Right forelimb (tissue), 1 donor: ENCODE measurements at places on chromosomes 5 and 9.

- no peak for DNase-seq
Observed at GRCh38 chr9:100129772-100130171, 30.7 kb downstream of the INVS start.

DNA sequence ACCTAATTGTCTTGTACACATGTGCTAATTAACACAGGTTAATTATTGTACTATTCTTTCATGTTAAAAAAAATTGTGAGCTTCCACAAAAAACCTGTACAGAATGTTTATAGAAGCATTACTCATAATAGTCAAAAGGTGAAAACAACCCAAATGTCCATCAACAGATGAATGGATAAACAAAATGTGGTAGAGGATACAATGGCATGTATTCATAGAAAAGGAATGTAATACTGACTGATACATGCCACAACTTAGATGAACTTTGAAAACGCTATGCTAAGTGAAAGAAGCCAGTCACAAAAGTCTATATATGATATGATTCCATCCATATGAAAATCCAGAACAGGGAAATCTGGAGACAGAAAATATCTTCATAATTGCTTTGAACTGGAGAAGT is 25.6 kb downstream of the RRAGA start:
- no peak for DNase-seq

DNA sequence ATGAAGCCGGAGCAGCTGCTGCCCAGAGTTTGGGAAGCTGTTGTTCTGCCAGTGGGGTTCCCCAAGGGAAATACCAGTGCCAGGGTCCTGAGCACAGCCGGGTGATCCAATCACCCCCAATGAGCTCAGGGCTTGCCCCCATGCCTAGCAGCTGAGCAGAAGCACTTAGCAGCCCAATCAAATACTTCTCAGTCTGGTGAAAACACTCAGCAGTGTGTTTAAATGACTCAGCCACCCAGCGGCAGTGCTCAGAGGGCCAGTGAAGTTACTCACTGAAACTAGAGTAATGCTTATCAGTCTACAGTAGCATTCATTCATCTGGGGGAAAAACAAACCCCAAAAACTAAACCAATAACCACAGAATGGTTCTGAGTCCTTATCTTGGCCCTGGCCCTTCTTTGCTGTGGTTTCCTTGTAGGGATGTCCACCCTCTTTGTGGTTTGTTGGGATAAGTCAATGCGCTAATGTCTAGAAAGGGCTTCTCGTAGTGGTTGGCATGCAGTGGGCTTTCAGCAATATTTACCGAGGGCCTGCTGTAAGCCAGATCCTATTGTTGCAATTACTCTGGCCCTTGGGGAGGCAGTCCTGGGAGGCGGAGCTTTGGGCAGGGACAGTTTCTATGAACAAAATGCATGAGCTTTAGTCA is 43.1 kb downstream of the LHX2 start:
- DNase-seq: no peak

- peak; percentile 58 for DNase-seq
Observed at GRCh38 chr9:95508242-95508967, 8.4 kb downstream of the PTCH1 start.

DNA sequence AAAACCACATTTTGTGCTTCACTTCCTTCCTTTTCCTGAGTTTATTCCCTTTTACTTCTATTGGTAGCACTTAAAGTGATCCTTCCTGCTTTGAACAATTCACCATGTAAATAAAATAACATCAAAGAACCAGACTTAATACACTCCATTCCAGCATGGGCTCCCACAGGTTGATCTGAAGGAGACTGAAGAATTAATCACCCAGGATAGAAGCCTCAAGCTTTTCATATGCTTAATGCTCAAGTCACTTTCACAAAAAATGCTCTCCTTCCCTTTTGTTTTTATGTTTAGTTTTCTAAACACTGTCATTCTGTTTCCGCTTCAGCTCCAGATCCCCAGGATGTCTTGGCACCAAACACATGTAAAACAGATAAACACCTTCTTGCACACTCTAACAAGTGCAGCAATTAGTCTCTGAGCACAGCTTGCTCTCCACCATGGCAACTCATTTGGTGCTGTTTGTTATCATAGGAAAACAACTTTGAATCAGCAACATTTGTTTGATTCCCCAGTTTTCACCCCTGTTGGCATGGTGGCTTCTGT is 37.0 kb downstream of the DMRTA1 start:
- no peak for DNase-seq

DNA sequence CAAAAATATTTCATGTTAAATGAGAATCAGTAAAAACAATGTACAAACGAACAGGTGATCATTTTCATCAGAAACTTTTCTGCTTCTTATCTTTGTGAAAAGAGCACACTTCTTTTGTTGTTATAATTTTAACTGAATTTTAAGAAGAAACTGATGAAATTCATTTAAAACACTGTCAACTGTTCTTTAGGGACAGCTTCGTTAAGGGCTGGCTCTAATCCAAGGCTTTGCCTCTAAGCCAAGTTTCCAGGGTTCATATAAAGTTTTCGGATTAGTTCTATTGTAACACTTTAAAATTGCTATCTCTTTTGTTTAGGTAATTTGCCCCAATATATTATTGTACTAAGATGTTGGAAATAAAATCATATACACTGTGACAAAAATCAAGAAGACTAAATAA is 559.2 kb downstream of the TUSC1 start:
- DNase-seq: no peak

DNA sequence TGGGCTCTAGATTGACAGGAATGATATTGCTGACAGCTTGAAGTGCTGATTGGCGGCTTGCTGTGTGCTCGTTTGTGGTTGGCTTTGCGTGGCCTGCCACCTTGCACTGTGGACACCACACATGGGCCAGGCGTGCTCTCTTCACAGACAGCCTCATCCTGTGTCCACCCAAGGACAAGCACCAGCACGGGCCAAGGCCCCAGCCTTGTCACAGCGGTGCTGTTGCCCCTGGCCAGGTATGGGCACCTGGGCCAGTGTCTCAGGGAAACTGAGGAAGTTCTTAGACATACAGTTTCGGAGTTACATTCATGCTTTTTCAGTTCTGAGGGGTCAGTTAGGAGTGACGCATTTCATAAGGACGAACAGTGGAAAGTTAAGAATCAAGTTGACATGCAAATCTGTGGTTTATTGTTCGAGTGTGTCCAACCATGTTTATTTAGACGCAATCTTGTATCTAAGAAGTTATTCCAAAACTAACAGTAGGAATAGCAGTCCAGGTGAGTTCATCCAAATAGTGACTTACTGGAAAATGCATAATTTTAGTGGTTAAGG is 125.9 kb downstream of the EHMT1 start:
- DNase-seq: no peak

DNA sequence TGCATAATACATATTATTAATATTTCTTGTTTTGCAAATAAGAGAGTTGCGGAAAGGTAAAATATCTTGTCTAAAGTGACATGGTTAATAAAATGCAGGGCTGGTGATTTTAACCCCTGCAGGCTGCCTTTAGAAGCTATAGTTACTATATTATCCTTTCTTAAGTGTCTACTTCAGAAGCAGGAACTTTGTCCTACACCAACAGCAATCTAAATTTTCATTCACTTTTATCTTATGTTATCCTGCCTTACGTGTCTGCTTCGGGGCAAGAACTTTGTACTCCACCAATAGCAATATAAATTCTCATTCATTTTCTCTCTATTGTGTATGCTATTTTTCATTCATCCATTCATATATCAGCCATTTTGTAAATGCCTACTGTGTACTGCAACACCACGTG is 719.5 kb downstream of the TLR4 start:
- DNase-seq: no peak

DNA sequence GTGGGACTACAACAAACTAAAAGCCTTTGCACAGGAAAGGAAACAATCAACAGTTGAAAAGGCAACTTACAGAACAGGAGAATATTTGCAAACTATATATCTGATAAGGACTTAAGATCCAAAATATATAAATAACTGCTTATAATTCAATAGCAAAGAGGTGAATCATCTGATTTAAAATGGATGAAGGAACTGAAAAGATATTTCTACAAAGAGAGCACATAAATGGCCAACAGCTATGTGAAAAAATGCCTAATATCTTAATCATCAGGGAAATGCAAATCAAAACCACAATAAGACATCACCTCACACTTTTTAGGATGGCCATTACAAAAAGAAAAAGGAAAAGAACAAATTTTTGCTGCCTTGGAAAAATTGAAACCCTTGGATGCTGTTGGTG is 100.4 kb downstream of the LURAP1L start:
- no peak for DNase-seq

DNA sequence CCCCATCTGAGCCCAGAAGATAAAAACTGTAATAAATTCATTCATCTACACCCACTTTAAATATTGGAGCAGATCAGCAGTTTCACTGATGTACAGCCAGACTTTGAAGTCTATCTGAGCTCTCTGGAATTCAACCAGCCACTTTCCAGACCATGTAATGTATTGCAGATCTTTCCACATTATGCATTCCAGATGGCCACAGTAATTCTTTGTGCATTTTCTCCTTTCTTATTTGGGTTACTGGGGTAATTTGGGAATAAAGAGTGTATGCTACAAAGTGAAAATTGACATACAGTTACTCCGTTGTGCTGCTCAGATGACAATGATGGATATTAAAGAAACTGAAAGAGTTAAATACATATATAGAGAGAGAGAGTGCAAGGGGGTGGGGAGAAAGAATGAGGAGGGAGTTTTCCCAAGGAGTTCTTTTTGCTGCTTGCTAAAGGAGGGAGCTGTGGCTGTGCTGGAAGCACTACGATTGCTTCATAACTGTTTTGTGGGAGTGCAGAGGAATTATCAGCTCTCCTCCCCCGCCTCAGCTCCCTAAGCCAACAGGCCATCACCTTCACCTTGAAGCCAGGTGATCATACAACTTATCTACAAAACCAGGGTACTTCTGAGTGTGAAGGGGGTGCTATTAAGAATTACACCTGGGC is 152.8 kb downstream of the GAS1 start:
- DNase-seq: peak; percentile 60

DNA sequence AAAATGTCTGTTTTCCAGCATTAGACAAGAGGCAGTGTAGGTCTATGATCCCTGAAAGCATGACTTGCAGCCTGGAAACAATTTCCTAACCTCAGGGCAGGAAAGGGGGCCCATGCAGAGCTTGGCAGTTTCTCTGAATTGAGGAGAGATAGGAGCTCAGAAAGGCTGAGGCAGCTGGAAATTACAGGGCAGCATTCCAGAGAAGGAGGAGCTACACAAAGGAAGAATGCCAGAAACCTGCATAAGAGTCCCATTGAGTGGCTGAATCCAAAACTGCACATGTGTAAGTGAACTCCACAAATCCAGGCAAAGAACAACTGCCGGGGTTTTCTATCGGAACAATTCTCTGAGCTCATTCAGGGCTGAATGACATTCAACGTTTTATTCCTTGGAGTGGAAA is 346.8 kb downstream of the PIK3R1 start:
- DNase-seq: peak; percentile 88

- no peak for DNase-seq
Observed at GRCh38 chr5:170287532-170287931, 10.0 kb downstream of the LCP2 start.

- DNase-seq: no peak
Observed at GRCh38 chr5:53034832-53035231, 45.7 kb downstream of the ITGA2 start.

DNA sequence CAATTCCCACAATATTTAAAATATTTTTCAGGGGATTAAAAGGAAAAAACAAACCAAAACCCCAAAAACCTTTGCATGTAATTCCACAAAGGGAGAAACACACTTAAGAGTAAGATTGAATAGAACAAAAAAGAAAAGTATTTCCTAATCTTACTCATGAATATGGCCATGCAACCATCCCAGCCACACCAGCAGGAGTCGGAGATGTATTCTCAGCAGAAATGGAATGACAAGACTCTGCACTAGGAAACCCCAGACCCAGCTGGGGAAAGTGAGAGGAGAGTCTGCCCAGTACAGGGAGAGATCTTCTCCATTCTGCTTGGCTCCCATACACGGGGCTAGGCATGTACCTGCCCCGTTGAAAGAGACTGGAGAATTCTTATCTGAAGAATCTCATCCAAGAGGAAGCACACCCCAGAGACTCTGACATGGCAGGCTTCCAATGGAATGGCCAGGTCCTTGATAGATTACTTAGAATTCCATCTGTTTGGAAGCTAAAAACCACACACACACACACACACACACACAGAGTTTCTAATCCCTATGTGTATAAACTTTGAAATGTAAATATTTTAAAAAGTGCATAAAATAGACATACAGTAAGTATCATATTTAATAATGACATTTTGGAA is 118.8 kb downstream of the GADD45G start:
- no peak for DNase-seq

DNA sequence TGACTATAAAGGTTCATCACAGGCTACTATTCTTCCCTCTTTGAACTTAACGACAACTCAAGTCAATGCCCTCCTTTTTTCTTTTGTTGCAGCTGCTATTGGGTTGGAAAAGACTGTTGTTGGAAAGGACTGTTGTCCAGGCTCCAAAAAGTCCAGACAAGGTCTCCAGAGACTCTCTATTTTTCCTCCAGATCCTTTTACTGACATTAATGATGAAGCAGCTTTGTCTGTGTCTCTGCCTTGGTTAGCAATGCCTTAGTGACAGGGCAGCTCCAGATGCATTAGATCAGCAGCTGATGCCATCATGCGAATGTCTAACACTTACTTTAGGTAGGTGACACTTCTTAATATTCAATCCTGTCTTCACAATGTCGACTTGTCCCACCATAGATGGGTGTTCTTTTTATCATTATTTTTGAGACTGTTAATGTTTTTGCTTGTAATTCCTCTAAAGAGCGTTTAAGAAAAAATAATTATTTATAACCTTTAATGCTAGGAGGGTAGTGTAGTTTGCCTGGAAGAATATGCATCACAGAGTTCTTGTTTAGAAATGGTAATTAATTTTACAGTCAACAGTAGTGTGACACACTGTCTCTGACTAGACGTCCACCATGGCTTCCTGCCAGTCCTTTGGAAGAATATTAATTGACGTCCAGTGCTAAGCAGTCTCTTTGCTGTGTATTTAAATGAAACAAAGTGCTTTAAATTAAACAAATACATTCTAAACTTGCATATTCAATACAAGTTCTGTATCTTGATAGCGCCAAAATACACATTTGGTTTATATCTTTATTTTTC is 492.2 kb downstream of the NR2F1-AS1 start:
- no peak for DNase-seq

DNA sequence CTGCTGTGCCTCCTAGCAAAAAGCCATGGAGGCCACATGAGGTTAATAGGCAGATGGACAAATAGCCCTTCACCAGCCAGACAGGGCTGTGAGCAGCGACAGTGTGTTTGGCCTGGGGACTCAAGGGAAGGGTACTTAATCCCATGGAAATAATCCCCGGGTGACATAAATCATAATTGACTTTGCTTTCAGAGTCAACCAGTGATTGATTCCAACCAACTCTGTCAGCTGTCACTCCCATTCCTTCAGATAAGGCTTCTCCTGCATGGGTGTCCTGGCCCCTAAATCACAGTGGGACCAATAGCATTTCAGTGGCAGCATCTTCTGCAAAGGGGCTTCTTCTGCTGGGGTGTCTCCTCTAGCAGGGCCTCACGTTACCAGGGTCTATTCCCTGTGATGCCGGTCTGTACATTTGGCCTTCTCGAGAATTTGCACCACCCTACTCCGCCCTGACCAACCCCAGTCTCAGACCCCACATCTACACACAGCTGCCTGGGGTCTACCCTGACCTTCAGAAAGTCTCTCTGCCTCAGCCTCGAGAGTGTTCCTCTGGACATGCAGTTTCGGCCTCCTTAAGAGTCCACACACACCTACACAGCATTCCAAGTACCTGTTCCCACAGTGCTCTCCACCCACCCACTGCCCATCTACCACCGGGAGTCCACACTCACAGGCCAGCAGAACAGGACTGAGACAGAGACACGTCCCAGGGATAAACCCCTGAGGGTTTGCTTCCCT is 3.7 kb downstream of the CLTB start:
- DNase-seq: no peak
